Stimulated activated CD8-positive, alpha-beta memory T cell treated with anti-CD3 and anti-CD28 coated beads, Interleukin-15, amount 100 ng/mL, for 1 hour (primary cell): ENCODE measurements at places on chromosomes 1 and 21.

DNA sequence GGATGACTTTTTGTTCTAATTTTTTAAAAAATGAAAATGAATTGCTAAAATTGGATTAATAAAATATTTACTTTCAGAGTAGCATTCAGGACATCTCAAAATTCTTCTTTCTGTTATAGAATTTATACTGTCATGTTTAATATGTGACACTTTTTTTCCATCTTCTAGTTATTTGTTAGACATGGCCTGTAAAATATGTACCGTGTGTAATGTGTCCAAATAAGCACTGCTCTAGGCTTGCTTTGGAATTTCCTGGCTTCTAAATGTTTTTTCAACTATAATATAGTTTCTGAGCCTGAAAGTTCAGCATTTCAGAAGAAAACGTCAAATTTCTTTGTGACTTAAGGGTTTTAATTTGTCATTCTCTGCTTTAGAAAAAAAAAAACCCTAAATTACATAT, 243.6 kb downstream of the DNM3 start:
- no peak for DNase-seq

DNA sequence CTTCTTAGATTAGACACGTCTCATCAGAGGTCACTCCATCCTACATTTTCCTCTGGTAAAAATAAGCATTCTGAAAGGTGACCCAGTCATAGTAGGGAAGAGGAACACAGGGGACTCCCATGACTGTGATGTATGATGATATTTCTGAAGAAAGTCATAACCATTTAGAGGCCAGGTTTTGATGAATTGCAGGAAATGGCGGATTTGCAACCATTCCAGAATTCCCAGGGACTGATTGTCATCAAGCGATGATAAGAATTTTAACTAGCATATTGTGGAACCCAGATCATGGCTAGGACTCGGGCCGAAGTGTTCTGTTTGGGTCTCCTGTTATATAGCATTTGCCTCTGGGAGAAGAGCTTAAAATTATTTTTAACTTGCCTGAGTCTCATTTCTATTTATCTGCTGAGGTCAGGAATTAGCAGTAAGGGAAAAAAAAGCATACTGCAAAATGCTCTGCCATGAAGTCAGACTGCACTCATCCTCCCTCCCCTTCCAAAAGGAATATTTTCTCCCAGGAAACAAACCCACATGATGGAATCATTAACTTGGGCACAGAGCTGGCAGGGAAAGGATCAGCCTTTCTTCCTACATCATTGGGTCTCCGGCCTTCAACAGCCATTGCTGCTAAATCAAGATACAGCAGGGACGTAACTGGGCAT, 286.7 kb downstream of the HLX start:
- no peak for DNase-seq

- DNase-seq, result no peak
These were observed 81.8 kb upstream of the CD34 start for GRCh38 chr1:207992677-207993236.

DNA sequence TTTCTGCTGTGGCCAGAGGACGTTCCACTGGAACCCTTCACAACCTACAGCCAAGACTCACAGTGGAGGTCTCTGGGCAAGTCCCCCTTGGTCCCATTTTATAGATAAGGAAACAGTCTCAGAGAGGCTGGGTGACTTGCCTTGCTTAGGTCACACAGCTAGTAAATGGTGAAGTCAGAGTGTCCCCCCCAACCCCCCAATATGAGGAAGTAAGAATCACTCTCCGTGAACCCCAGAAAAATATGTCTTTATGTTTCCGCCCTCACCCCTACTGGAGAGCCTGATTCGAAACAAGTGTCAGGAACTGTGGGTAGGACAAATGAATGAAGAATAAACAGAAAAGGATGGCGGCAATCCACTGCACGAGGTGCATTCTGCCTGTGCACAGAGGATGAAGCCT, 56.7 kb downstream of the H3-3A start:
- DNase-seq, result no peak

- DNase-seq, result no peak
These were observed 341.2 kb downstream of the SETD4 start for GRCh38 chr21:35719080-35719479.

DNA sequence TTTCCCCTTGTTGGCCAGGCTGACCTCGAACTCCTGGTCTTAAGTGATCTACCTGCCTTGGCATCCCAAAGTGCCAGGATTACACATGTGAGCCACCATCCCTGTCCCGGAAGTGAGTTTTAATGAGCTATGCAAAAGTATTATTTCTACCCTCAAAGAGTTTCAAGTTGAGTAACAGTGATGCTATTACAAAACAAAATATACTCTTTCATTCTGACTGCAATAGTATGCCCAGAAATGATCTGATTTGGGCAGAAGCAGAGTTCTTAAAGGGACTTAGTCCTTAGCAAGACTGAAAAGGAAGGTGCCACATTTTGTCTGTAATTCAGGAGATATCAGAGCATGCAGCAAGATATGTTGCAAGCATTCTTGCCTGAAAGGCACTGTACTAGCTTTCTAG, 375.4 kb downstream of the NUF2 start:
- DNase-seq, result no peak
